Activated naive CD4-positive, alpha-beta T cell treated with anti-CD3 and anti-CD28 coated beads, Interleukin-2, amount 50 U/mL, for 16 hours (primary cell): ENCODE measurements at places on chromosomes 1 and 21.

GRCh38 chr1:103162360-103162759 lies 54.0 kb upstream of the COL11A1 start:
- no peak for DNase-seq

GRCh38 chr1:3774276-3774945 lies 1.9 kb downstream of the SMIM1 start:
- no peak for DNase-seq

GRCh38 chr1:66207484-66207883 lies 326.5 kb upstream of the SGIP1 start:
- DNase-seq, result no peak

DNA sequence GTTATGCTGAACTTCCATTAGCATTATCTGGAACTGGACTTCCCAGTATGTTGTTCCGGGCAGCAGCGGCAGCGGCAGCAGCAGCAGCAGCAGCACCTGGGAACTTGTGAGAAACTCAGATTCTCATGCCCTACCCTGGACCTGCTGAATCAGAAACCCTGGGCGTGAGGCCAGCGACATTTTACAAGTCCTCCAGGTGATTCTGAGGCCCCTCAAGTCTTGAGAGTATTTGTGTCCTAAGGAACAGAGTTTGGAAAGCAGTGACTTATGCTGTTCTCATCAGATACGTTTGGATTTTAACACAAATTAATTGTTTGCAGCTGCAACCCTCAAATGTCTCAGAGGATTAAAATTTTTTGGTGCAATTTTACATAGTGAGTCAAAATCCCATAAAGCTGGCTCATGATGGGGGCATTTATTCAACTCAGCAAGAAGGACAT lies 157.2 kb upstream of the KAZN start:
- no peak for DNase-seq

GRCh38 chr1:35049116-35049515 lies 17.4 kb upstream of the ZMYM6 start:
- no peak for DNase-seq

DNA sequence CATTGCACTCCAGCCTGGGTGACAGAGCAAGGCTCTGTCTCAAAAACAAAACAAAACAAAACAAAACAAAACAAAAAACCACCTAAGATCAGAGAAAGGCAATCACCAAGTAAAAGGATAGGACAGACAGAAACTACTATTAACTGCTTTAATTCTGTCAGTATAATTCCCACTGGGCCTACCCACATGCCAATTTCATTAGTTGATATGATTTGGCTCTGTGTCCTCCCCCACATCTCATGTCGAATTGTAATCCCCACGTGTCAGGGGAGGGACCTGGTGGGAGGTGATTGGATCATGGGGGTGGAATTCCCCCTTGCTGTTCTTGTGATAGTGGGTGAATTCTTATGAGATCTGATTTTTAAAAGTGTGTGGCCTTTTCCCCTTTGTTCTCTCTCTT lies 27.2 kb upstream of the CAPZB start:
- DNase-seq, result no peak
